ENCODE measurements at places on chromosomes 3 and 15.

DNA sequence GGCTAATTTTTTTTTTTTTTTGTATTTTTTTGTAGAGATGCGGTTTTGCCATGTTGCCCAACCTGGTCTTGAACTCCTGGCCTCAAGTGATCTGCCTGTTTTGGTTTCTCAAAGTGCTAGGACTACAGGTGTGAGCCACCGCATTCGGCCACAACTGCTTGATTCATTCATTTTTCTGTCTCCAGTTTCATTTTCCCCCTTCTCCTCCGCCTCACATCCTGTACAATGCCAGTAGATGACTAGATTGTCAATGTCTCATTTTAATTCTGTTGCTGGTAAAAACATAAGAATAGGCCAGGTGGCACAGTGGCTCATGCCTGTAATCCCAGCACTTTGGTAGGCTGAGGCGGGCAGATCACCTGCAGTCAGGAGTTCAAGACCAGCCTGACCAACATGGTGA, 12.0 kb upstream of the ZNF592 start:
- no peak for DNase-seq

DNA sequence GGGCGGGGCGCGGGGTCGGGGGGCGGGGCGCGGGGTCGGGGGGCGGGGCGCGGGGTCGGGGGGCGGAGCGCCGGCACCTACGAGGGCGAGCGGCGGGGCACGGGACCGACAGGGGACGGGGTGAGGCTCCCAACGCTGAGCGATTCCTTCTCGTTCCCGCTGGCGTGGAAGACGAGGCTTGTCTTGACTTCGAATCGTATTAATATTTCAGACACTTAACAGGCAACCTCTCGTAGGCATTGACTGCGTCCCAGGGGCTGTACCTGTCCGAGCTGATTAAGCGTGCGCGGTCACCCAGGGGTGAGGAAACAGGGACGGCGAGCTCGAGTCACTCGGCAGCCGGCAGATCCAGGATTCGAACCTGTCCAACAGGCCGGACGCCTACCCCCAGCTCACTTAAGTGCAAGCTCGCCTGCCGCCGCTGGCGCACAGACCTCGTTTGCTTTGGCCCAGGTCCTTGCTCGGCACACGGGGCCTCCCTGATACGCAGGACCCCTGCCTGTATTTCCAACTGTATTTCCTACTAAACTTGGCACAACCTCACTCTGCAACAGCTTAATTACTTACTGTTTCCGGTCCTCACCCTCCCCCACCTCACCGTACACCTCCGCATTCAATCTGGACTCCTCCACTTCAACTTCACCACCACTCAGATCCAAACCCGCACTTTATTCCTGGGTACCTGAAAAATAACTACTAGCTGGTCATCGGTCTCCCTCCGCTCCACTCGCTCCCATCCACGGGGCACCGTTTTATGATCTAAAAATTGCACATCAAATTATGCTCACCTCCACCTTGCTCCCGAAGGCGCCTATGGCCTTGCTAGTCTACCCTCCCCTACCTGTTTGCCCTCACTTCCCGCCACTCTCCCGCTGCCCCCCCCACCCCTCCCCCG, 722 bp upstream of the ZXDC start:
- DNase-seq = no peak

DNA sequence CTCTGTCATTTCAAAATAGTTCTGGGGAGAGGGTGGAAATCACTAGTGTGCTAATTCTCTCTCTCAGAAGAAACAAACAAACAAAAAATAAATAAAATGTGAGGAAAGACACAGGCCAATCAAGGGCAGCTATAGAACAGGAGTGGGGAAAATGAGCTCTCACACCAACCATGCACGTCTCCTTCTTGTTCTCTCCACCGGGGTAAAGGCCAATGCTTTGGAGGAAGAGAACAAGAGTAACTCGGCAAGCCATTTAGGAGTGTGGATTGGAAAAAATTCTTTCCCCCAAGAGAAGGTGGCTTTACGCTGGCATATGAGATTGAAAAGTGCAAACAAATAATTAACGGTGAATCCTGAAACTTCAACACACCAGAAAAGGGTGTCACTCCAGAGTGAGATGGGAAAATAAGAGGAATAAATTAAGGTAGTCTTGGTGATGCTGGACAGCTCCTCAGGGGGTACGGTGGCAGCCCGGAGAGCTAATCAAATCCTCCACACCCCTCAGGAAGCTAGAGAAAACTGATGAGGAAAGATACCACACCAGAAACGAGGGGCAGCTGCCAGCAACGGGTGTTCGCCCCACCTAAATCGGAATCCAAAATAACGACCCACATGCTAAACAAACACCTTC, 88.0 kb downstream of the RFTN1 start:
- no peak for DNase-seq

- no peak for DNase-seq
Observed at GRCh38 chr3:77780278-77780996, 740.5 kb downstream of the ROBO2 start.

DNA sequence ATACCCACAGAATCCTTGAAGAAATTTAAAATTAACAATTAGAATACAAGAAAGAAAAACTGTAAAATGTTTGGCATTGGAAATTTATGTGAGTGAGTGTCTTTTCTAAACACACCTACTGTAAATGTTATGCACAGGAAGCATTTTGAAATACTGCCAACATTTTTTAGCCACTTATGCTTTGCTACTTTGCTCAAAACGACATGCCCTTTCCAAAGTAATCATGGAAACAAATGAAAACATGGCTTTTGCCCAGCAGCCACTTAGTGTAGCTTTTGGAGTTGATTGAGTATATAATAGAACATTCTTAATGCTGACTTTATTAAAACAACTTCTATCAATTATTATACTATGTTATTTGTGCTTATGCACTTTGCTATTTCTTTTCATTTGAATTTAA, 823.0 kb downstream of the CADM2 start:
- DNase-seq = no peak

- no peak for DNase-seq
Observed at GRCh38 chr15:98121957-98122356, 161.5 kb downstream of the ARRDC4 start.

DNA sequence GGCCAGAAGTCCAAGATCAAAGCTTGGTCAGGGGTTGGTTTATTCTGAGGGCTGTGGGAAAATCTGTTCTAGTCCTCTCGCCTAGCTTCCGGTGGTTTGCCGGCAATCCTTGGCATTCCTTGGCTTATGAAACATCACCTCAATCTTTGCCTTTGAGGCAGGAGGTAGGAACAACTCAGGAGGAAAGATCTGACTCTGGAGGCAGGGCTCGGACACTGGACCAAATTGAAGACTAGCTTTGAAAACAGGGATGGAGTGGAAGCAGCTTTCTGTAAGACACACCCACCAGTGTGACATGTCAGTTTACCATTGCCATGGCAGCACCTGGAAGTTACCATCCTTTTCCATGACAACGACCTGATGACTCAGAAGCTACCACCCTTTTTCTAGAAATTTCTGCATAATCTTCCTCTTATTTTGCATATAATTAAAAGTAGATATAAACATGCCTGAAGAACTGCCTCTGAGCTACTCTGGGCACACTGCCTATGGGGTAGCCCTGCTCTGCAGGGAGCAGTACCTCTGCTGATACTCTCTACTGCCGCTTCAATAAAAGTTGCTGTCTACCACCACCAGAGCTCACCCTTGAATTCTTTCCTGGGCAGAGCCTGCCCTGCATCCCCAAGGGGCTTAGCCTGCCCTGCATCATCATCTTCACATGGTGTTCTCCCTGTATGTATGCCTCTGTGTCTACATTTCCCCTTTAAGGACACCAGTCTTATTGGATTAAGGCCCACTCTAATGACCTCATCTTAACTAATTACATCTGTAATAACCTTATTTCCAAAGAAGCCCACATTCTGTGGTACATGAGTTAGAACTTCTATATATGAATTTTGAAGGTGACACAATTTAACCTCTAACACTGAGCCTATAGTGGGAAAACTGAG, 38.3 kb upstream of the TM4SF4 start:
- no peak for DNase-seq

DNA sequence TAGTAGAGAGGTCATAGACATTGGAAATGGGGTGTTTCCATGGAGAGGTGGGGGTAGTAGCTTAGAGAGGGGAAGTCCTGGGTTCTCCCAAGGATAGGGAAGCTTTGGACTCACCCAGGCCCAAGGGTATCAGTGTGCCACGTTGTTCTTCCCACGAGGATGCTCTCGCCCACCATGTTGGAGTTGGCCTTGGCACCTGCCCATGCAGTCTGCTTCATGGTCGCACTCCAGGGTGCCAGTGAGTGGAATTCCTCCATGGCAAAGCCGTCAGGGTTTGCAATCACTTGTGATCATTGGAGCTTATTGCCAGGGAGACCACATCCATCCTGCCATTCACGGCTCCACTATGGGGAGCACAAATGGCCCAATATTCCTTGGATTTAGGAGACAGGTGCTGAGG, 60.6 kb downstream of the GRIP2 start:
- no peak for DNase-seq

- no peak for DNase-seq
Observed at GRCh38 chr15:81024265-81024872, 23.6 kb downstream of the TLNRD1 start.

GRCh38 chr3:77588863-77589262, 549.0 kb downstream of the ROBO2 start:
- no peak for DNase-seq

DNA sequence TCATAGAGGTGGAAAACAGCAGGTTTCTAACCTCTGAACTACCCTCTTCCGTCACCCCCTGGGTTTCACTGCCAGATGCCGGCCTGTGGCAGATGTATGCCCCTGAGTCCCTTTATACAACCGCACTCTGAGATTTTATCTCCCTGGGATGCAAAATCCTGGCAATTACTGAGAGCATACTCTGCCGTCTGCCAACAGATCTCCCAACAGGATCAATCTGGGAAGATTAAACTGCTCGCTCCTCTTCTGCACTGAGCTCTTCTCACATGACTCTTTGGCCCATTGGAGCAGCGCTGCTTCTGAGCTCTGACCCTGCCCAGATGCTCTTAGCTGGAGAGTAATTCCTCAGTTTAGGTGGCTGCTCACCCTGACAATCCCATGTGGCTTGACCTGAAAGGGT, 133.2 kb downstream of the LIPC start:
- no peak for DNase-seq

DNA sequence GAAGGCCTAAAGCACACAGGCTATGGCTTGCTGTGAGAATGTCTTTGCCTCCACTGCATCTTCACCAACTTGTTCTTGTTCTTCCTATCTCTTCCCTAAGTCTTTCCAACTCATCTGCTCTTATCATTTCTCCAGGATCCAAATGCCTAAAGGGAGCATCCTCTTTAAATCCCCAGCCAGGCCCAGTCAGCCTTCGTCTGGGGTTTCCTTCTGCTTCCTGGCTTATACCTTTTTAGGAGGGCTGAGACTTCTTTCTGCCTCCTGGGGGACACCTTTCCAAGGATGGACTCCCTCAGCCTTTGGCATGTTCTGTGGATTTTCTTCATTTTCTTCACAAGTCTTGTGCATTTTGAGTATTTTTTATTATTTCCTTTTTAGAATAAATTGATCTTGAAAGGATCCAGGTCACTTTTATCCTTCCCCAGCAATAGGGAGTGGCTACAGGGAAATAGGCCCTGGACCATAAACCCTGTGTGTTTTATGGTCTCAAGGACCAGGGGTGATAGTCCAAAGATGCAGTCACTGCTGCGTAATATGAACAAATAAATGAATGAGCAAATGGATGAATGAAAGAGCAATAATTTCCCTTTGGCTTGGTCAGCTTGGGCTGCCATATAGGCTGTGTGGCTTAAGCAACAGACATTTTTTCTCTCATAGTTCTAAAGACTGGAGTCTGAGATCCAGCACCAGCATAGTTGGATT, 122.1 kb upstream of the LRIG1 start:
- DNase-seq = no peak

DNA sequence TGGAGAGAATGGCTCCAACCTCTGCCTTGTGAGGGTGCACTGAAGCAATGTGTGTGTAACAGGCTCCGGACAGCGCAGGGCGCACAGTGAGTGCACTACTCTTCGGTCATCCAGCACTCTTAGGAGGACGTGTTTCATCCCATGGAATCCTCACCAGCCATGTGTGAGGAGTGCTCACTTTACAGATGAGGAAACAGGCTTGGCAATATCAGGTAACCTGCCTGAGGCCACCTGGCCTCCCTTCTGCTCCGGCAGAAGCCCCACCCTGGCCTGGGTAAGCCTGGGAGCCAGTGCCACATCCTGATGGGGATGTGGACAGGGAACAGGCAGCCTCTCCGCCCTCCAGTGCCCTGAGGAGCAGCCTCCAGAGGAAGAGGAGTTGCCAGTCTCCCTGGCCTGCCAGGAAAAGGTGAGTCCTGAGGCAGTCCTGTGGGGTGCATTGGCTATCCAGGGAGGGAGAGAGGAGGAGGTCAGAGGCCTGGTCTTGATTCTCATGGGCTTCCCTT, 39.4 kb upstream of the LIMD1 start:
- no peak for DNase-seq

- DNase-seq = no peak
Observed at GRCh38 chr15:61057376-61057775, 171.7 kb downstream of the RORA start.

DNA sequence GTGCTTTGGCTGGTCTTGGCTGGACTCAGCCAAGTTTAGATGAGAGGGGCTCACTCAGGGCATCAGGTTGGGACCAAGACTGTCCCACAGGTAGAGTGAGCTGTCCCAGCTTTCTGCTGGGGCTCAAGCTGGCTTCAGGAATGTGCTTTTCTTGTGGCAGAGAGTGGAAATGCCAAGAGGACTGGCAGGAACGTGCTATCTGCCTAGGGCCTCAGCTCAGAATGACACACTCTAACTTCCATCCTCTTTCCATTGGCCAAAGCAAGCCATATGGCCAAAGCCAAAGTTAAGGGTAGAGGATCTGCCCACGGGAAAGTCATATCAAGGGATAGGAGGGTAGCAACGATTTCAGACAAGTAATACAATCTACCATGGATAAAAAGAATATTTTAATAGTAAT, 178.8 kb downstream of the ABHD5 start:
- DNase-seq = no peak

- no peak for DNase-seq
Observed at GRCh38 chr3:45659661-45660566, 29.3 kb upstream of the SACM1L start.

DNA sequence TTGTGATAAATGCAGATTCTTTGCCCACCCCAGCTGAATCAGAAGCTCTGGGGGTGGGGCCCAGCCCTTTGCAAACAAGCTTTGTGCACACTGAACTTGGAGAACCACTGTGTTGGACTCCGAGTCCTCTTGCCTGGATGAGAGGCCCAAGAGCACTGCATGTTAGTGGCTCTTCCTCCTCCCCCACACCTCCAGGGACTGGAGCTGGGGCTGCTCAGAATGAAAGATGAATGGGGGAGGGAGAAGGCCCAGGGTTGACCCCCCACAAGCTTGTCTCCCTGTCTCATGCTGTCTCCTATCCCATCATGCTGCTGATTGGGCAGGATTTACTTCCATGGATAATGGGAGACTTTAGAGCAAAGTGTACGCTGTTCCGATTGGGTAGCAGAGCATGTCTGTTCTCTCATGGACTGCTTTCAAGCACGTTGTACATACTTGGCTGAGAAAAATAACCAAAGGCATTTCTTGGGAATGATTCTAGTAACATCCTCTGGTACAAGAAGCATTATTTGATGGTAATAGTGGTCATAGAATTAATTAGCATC, 99.6 kb downstream of the PGPEP1L start:
- no peak for DNase-seq

Measured in stimulated activated CD8-positive, alpha-beta memory T cell treated with anti-CD3 and anti-CD28 coated beads, Interleukin-4, amount 100 ng/mL, for 1 hour (primary cell).